ENCODE measurements at places on chromosomes 16 and 17.

DNA sequence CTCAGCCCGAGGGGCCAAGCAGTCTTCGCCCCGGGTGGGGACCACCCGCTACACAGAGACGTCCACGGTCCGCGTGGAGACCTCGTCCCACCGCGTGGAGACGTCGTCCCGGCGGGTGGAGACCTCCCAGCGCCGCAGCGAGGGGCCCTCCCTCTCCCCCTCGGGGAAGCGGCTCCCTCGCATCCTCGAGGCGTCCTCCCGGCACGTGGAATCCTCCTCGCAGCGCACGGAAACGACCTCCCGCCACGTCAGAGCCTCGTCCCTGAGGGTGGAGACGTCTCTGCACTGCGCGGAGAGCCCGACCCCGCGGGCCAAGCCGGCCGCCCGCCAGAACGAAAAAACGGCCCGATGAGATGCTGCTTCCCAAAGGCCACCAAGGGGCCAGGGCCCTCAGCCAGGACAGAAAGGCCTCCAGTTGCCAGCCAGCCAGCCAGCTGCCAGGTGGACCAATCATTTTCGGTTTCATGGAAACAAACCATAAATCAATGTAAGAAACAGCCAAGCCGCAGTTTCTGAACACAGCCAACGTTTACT is 424 bp downstream of the C17orf100 start:
- no peak for DNase-seq

DNA sequence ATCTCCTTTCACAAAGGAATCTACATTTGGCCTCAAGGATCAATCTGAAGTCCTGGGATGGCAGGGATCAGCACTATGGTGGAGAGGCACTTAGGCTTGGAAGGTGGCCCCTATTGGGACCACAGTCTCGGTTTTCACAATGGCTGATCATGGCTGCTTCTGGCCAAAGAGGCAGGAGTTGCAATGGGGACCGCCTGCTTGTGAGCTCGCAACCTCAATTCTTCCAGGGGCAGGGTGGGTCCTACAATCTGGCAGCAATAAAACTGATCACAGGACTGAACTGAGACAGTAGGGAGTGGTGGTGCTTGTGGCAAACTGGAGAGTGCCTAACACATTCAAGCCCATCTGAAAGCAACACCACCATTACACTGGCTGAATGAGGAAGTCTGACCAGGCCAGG is 83.1 kb downstream of the NETO2 start:
- DNase-seq: no peak

DNA sequence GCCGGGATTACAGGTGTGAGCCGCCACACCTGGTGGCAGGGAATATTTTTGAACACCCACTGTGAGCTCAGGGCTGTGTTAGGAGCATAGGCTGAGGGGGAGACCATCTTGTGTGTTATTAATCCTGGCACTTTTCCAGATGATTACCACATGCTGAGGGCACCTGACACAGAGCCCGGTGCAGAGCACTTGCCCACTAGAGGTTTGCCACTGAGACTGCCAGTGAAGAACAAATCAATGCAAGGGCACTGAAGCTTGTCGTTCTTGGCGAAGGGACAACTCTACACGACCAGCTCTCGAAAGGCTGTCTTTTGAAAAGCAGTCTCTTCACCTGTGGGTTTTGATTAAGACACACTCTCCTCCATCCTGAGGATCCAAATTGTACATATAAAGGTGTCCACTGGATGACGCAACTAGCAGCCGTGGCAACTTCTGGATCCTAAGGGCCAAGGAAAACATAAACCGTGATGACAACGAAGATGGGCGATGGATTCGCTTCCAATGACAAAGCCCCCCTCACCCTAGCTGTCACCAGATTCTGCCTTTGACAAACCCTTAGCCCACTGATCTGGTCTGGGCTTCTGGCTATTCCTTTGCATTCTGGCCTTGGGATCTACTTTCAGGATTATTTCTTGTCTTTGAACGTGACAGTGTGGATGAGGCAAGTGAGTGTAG is 28.7 kb downstream of the WIPI1 start:
- DNase-seq: no peak

- no peak for DNase-seq
These were observed 54.7 kb downstream of the CBFA2T3 start for GRCh38 chr16:88922114-88922825.

GRCh38 chr16:10514369-10515055 is 65.9 kb downstream of the EMP2 start:
- no peak for DNase-seq

DNA sequence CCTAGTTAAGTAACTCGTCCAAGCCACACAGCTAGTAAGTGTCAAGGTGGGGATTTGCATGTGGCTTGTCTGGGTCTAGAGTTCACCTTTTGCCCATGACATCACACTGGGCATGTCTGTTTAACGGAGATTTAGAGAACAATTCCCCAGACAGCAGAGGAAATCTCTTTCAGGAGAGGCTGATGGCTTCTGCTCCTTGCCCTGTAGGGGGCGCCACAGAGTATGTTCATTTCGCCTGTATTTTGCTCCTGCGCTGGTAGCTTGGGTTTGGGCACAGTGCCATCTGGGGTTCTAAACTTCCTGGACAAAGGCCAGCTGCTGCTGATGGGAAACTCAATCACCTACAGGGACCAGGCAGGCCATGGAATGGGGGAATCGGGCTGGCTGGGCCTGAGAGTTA is 20.4 kb downstream of the OTOA start:
- DNase-seq: no peak

- peak; percentile 82 for DNase-seq
These were observed 6.1 kb downstream of the GJD3 start for GRCh38 chr17:40358323-40359038.

- DNase-seq: no peak
These were observed 84.2 kb downstream of the WWOX start for GRCh38 chr16:78183437-78184237.

- DNase-seq: peak; percentile 14
These were observed 53.7 kb downstream of the SNX20 start for GRCh38 chr16:50627419-50627818.

DNA sequence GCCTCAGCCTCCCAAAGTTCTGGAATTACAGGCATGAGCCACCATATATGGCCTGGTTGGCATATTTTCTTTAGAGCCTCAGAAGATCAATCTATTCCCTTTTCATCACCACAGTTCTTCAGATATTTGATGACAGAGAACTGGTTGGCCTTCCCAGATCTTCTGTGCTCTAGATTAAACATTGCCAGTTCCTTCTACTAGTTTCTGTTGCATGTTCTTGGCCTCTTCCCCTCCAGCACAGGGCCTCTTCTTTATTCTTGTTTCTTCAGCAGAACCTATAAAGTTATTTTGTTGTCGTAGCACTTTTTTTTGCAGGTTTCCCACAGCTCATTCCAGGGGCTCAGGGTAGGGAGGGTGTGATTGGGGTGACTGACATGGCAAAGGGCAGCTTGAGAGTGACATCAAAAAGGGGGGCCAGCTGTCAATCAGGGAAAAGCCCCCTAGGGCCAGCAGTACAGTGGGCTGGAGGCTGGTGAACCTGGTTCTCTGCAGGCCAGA is 9.3 kb downstream of the CHD9 start:
- DNase-seq: no peak

DNA sequence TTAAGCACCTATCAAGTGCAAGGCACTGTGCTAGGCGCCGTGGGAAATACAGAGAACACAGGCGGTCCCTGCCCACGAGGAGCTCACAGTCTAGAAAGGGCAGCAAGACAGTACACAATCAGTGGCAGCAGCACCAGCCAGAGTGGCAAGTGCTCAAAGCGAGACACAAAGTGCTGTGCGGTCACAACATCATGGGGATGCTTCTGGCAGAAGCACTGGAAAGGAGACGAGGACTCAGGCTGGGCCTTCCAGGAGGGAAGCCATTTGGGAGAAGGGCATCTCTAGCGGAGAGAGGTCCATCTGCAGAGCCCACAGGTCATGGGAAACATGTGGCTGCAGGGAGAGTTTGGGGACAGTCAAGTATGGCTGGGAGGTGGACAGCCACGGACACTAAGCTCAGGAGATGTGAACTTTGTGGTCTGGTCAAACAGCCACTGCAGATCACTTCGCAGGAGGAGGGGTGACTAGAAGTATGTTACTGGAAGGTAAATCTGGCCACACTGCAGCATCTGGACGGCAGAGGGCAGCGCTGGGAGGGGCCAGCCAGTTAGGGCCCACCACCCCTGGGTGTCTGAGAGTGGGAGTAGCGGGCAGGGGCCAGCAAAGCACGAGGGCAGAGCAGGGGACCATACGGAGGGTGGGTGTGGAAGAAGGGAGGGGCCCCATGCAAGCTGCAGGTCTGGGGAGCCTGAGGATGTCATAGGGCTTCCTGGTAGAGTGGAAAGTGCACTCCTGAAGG is 71.1 kb downstream of the N4BP1 start:
- DNase-seq: no peak

GRCh38 chr17:81434072-81434471 is 38.8 kb downstream of the BAHCC1 start:
- no peak for DNase-seq

GRCh38 chr17:81027038-81027437 is 7.9 kb upstream of the BAIAP2 start:
- no peak for DNase-seq

DNA sequence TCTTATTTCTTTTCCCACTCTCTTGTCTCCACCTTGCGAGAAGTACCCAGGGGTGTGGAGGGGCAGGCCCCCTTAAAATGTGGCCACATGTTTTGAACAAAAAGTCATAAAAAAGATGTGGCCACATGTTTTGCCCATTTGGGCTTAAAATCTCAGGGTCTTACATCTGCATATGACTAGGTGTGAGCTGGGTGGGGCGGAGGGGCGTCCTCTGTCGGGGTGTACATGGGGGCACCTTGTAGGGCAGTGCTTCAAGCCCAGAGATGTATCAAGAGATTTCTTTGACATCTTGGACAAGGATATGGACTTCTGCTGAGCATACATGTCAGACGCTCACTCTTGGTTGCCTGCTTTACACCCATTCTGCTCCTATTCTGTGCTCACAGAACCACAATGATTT is 13.0 kb upstream of the SLC47A1 start:
- DNase-seq: no peak

DNA sequence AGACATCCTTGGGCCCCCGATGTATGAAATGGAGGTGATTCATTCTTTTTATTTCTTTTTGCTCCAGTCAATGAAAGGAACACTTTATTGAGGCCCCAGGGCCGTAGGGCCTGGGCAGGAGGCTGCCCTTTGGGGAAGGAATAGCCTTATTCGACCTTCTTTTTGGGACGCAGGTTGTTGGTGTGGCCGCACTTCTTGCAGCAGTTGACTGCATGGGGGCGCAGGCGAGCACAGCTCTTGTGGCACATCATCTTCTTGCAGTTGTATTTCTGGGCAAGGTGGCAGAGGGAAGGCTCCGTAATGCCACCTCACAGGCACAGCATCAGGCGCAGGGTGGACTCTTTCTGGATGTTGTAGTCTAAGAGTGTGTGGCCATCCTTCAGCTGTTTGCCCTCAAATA is 50.9 kb downstream of the SIAH1 start:
- no peak for DNase-seq

DNA sequence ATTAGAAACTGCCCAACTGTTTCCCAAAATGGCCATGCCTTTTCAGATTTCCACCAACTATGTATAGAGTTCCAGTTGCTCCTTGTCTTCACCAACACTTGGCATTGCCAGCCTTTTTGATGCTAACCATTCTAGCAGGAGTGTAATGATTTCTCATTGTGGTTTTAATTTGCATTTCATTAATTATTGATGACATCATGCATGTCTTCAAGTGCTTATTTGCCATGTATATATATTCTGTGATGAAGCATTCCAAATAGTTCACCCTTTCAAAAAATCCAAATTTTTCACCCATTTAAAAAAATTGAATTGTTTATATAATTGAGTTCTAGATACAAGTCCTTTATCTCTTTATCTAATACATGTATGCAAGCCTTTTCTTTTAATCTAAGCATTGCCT is 245.9 kb upstream of the TNRC6C start:
- DNase-seq: no peak

DNA sequence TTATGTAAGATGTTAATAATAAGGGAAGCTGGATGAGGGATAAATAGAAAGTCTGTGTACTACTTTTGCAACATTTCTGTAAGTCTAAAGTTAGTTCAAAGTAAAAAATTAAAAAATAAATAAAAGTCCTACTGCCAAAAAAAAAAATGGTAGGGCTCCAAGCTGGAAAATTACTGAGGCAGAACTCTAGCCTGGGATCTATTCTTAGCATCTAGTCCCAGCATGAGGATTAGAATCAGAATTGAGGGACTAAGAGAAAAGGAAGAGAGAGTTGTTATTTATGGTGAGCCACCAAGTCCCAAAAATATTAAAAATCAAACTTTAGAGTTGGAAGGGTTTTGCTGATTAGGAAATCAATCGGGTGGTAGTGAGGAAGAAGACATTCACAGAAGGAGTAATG is 110.3 kb downstream of the CYB561 start:
- DNase-seq: no peak

DNA sequence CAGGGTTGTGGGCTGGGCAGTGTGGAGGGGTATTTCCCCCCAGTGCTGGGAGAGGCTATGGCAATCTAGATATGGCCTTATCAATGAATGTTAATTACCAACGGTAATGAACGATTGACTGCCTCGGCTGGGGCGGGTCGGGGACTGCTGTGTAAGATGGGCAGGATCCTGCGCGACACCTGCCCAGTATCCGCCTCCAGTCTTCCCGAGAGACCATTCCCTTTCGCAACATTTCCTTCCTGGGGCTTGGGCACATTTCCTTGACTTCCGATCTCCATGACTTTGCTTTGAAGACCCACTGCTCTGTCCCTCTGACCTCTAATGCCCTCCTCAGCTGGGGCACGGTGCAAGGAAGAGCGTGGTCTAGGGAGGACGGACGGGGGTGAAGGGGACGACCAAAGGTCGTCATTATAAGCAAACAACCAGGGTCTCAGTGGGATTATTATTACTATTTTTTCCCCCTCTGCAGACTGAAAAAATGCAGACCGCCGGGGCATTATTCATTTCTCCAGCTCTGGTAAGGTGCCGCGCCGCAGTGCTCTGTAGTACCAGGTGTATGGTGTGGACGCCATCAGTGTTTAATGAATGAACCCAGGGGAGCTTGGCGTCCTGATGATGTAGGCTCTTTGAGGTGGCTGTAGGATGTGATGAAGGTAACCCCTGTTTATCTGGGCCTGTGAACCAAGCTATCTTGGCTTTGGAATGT is 506 bp downstream of the ATP5MC1 start:
- DNase-seq: no peak

DNA sequence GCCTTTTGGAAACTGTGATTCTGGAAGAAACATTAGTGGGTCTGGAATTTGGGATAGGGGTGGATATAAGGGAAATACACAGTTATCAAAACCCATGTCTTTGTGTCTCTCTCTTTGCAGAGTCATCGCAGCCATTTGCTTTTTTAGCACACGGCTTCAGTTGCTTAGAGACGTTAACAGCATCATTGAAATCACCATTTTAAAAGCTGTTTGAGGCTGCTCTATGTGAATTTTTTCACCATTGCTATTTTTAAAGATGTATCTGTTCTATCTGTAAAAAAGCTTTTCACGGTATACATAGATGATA is 47.3 kb downstream of the OMG start:
- DNase-seq: no peak
